ENCODE measurements at places on chromosomes 5 and 9.

- DNase-seq: no peak
These were observed 80.1 kb downstream of the SPTLC1 start for GRCh38 chr9:92035146-92035545.

DNA sequence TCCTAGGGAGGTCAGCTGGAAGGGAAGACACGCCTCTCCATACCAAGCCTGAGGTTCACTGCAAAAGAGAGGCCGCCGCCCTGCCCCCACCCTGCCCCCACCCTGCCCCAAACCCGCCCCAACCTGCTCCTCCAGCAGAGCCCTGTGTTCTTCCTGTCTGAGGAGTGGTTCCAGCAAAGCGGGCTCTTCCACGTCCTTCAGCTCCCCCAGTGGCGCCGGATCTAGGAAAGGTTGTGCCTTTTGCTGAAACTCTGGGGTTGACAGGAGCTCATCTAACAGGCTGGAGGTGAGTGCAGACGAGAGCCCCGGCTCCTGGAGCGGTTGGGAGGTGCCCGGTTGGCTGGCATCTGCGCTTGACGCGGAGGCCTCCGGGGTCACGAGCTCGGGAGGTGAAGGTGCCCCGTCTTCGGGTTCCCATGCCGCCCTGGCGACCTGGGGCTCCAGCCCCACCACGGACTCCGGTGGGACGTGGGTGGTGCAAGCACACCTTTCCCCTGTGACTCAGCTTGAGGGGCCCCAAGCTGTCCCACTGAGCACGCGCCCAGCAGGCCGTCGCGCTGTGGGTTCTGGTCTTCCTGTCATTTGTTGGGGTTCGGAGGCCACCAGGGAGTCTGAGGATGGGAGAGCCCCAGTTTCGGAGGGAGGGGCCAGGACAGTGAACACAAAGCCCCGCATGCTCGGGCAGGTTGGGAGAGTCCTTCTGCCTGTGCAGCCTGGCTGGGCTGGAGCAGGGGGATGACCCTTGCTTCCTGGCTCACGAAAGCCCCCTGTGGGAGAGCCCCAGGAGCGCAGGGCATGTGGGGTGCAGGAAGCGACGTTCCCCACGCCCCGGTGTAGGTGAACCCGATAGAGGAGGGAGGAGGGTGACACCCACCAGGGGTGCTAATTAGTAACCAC, 1467.1 kb downstream of the FOXD4L5 start:
- DNase-seq: peak; percentile 36

DNA sequence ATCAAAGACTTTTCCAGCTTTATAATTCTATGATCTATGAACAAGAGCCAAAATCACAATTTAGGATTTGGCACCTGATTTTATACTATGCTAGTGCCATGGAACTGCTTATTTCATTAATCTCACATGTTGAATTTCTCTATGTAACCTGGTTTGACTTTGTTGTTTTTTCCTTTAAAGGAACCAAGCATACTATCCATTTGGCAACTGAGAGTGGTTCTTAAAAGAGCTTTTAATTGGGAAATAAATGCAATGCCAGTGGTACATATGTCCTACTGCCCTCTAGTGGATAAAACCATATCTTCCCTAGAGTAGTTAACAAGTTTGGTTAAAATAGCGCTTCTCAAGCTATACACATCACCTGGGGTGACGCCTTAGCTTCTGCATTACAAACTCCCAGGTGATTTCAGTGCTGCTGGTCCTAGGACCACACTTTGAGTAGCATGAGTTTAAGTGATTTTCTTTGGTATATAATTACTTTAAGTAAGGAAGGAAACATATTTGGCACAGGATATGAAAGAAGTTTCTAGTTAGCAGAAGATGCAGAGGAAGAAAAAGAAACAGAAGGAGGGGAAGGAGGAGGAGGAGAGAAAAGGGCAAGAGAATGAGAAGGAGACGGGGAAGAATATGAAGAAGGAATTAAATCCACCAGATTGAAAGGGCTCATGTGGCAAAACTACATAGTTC, 56.8 kb downstream of the FGF10 start:
- no peak for DNase-seq

- no peak for DNase-seq
These were observed 19.4 kb downstream of the ABO start for GRCh38 chr9:133255371-133256135.

DNA sequence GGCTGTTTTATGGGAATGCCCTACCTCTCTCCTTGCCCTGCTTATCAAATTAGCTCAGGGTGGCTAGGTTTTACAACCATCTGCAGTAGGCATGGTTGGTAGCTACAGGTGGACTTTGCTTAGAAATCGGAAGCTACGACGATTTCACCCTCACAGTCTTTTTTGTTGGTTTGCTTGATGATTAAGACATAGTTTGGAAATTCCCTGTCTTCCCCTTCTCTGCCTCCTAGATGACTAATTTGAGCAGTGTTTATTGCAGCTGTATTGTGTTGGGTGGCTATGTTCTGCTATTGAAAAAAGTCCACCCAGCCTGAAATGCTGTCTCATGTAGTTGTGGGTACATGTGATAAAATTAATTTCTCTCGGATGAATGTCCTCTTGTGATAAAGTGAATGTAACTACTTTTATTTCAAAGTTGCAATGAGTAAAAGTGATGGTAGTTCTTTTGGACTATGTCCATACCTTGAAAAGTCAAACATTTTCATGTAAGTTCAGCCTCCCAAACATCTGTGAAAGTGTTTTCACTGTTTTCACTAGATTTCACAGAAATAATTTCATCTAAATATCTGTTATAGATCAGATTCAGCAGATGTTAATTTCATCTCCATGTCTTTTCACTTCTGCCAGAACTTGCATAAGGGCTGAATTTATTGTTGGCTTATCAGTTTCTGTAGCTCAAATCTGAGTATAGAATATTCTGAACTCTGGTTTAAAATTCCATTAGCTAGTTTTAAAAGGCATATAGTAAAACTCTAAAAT, 37.3 kb upstream of the FYB1 start:
- DNase-seq: no peak

- no peak for DNase-seq
These were observed 4.7 kb upstream of the ISCA1 start for GRCh38 chr9:86287013-86287412.

- DNase-seq: no peak
These were observed 434.6 kb downstream of the TAF11L14 start for GRCh38 chr5:18068826-18069225.

- no peak for DNase-seq
These were observed 354 bp downstream of the NCBP1 start for GRCh38 chr9:97633859-97634490.

- DNase-seq: no peak
These were observed at the start of gene PPIC for GRCh38 chr5:123036391-123037103. TSS of gene PPIC (minus strand) at chr5:123036725. CDS start at chr5:123036625, 100 bp downstream.

GRCh38 chr5:16057277-16057676, 122.3 kb downstream of the MARCHF11 start:
- no peak for DNase-seq

GRCh38 chr5:179162351-179163235, 102.4 kb downstream of the ZNF354C start:
- no peak for DNase-seq

DNA sequence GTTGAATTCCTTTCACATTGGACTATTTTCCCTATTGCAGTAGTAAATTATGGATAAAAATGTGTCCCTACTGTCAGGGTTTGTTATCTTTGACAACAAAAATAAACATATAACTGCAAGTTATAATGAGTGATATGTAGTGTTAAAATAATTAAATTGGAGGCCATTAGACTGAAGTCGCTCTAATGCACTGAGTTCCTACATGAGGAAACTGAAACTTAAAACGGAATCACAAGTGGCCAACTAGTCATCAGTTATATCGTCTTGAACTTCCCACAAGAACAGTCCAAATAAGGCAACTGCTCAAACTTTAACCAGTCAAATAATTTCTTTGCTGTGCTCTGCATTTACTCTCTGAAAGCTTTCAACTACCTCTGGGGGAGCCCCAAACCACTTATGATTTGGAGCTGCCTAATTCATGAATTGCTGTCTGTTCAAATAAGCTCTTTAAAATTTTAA, 2.1 kb upstream of the IFT74 start:
- no peak for DNase-seq
